ENCODE measurements at places on chromosomes 4 and X.

DNA sequence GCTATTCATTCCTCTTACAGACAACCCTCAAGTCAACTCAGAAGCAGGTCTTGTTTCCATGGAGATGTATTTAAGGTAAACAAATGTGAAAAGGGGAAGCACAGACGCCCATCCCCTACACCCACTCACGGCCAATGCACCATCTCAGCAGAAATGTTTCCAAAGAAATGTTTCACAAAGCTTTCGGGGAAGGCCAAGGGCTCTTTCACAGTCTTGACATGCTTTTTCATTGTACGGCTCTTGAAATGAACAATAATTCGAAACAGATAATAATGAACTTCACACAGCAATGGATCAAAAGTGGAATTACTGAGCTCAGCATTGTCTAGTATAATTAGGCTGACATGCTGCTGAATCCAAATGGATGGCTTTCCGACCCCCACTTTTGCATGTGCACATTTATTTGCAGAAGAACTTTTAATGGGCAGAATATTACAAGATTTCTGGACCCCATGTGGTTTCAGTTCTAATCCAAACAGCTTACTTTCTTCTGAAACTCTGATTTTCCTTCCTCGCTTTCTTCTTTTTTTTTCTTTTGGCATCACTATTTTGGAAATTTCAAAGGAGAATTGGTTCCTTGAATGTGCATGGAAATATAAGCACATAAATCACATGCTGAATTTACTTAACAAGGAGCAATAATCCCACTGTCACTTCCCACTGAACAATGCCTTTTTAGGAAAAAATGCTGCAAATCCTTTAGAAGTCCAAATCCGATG lies 160.9 kb downstream of the SMIM20 start:
- DNase-seq = no peak

GRCh38 chr4:8440492-8441311 lies at the start of the genes ACOX3 and TRMT44:
Gene ACOX3, minus strand, starts transcription at chr4:8440723. Its CDS starts 24,202 bp downstream, at chr4:8416521.
Gene TRMT44, plus strand, starts transcription at chr4:8440777. Its CDS starts 46 bp downstream, at chr4:8440823.
- peak; percentile 97 for DNase-seq

- DNase-seq = no peak
These were observed 626 bp upstream of the CEP135 start for GRCh38 chr4:55947912-55948725.

- DNase-seq = no peak
These were observed 63.7 kb downstream of the MAML3 start for GRCh38 chr4:140090215-140090731.

- no peak for DNase-seq
These were observed 172.1 kb downstream of the CBR4 start for GRCh38 chr4:168837922-168838321.

GRCh38 chrX:44529310-44529709 lies 13.3 kb downstream of the FUNDC1 start:
- DNase-seq = no peak

- no peak for DNase-seq
These were observed 1984.3 kb upstream of the IGFBP7 start for GRCh38 chr4:59094505-59094904.

DNA sequence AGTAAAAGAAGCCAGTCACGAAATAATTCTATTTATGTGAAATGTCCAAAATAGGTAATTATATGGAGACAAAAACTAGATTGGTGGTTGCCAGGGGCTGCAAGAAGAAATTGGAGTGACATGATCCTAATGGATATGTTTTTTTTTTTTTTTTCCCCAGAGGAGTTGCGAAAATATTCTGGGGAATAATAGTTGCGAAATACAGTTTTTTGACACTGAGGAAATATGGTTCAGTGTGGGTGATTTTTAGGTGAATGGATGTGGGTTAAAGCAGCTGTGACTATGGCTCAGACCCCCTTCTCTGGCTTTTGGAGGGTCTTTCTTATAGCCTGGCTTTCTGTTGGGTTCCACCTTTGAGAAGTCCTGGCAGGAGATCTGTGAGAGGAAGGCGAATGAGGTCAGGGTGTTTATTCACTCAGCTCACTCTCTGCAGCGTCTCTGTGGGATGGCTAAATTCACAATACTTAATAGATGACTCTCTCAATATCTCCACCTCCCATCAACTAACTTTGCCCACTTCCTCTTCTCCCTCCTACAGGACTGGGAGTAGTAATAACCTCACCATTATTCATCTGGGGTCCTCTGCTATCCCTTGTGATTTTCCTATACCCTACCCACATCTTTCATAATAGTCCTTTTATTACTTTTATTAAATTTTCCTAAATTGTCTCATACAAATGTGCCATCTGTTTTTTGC lies 15.3 kb upstream of the RAB9B start:
- no peak for DNase-seq
